ENCODE measurements at places on chromosomes 12 and 14.
A peak's percentile ranks its signal among the peaks of the same experiment; 100 is the strongest.

- no peak for DNase-seq
These were observed 51.3 kb upstream of the KCNA1 start for GRCh38 chr12:4858386-4858785.

DNA sequence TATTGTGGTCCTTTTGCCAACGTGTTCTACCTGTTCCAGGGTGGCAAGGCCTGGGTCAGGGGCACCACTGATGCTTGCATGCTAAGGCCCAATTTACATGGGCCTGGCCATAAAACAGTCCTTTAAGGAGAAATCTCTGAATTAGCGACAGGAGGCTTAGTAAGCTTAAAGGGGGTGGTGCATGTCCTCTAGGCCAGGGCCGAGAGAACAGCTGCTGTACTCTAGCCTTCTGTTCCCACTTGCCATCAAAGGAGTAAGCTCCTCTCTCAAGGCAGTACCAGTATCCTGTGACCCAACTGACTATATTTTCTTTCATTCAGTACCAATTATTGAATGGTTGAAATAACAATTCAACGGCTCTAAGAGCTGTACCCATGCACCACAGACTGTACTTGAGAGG is 67.7 kb upstream of the ZDHHC17 start:
- DNase-seq: no peak

DNA sequence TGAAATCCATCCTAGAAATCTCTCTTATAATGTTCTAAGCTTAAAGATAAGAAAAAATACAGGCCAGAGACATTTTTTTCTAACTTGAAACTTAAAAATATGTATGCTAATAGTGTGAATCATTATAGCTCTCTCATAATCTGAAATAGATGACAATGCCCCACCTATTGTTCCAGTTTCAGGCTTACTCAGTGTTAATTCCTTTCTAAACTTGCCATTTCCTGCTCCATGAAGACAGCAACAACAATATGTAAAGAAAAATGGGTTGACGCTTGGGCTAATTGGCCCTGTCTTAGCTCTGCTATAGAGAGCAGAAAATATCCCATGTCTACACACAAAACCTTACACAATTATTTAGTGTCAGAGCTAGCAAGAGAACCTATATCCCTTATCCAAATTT is 37.1 kb downstream of the LMO3 start:
- no peak for DNase-seq

GRCh38 chr12:117218149-117218548 is 27.9 kb upstream of the FBXO21 start:
- DNase-seq: no peak

DNA sequence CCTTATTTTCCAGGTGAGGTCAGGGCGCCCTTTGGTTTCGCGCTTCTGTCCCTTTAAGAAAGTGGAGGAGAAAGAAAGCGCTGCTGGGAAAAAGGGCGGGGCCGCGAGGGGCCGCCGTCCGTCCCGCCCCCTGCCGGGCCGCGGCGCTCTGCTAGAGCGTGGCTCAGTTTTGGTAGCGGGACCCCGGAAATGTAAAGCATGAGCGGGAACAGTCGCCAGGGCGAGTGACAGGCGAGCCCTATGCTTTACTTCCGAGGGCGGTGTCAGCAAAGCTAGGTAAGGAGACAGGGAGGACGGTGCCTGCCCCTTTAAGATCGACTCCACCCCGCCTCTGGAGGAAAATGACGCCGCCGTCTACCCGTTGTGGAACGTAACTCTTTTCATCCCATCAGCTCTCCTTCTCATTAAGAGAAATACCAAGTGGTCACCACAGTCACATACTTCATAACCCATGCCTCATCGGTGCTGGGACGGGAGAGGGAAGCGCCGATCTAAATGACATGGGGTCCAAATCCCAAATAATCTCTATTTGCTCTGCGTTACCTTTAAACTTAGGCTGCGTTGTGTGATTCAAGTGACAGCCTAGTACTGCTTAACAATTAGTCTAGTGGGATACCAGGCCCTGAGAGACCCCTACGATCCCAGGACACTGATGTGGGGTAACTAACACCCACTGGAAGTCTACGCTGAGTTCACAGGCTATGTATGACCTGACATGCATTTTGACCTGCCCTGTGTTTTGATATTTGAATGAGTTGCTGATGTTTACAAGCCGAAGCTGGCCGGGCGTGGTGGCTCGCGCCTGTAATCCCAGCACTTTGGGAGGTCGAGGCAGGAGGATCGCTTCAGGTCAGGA is at the start of gene ETFBKMT:
ETFBKMT (plus strand) TSS at position 602 of the 856 bp plus-strand sequence. CDS start 2,266 bp downstream, outside the sequence.
- DNase-seq: peak; percentile 62

GRCh38 chr12:95470300-95470699 is 3.7 kb upstream of the METAP2 start:
- no peak for DNase-seq

- DNase-seq: no peak
These were observed 390.2 kb upstream of the PRICKLE1 start for GRCh38 chr12:42979746-42980145.

DNA sequence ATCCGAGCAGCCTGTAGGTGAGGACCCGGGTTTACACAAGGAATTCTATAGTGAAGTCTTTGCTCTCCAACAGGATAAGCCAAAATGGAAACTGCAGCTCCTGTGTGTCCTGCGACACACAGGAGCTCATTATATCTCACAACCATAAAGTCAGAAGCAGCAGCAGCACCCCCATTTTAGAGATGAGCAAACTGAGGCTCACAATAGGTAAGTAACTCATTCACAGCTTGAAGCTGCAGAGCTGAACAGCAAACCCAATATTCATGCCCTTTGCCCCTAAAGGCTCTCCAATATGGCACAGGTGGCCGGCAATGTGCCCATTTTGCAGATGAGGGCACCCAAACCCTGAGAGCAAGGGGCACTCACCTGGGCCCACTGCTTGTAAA is 4.6 kb downstream of the NCOR2 start:
- no peak for DNase-seq

- DNase-seq: no peak
These were observed 31.9 kb downstream of the CCDC91 start for GRCh38 chr12:28222081-28222700.

- DNase-seq: no peak
These were observed 18.5 kb upstream of the CD9 start for GRCh38 chr12:6181583-6182278.

DNA sequence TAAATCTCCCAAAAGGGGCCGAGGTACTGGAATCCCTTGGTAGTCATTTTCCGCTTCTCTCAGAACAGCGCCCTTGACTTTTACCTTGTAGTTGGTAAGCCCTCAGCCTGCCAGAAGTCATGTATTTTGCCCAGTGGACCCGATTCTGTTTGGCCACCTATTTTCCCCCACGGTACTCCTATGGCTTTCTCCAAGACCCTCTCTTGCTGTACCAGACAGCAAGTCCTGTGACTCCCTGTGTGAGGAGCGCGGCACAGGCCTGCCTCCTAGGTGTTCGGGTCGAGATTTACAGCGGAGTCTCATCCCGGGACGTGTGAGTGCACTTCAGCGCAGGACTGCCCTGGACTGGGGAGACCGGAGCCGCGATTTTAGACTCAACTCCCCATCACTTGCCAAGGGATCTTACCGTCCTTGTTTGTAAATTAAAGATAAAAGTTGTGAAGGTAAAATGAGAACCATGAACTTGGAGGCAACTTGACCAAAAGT is 1.1 kb upstream of the MBD6 start:
- no peak for DNase-seq

- DNase-seq: no peak
These were observed 68.3 kb upstream of the TBPL2 start for GRCh38 chr14:55508676-55509075.

GRCh38 chr12:26469421-26470180 is 274.2 kb downstream of the SSPN start:
- DNase-seq: no peak

DNA sequence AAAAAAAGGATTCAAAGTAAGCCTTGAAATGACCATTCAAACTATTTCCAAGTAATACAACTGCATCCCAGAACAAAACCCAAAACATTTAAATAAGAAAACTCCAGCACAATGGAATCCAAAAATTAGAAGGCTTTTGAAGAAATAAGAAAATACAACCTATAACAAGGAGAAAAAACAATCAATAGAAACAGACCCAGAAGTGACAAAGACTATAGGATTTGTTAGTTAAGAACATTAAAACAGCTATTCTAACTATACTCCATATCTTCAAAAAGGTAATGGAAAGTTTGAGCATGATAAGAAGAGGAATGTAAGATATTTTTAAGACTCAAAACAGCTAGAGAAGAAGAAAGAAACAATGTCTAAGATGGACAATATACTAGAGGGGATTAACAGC is 39.3 kb upstream of the SRP54 start:
- DNase-seq: no peak

- DNase-seq: peak; percentile 46
These were observed 55.0 kb downstream of the PHETA1 start for GRCh38 chr12:111313833-111314259.

DNA sequence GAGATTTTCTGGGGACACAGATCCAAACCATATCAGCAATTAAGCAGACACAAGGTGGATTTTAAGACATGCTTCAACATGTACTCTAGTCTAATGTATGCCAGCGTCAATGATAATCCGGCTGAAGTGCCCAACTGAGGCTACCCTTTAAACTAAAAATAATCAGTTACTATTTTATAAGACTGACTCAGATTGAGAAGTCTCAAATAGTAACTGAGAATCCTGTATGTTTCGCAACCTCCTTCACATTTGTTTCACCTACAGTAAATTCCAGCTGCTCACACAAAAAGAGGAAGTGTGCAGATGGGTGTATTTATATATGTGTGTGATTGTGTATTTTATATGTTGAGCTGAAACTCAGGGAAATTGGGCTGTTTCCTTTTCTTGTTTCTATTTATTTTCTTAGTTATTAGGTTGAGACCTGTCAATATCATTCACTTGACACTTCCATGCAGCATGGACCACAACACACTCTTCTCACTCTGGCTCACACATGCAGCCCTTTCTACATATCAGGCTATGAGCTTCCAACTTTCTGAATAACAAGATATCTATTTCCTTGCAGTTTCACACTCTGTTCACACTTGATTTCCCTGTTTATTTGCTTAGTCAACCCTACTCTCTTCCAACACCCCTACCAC is 1224.9 kb upstream of the TMEM132C start:
- DNase-seq: no peak

- no peak for DNase-seq
These were observed 1.6 kb upstream of the PRKAB1 start for GRCh38 chr12:119666226-119666795.

DNA sequence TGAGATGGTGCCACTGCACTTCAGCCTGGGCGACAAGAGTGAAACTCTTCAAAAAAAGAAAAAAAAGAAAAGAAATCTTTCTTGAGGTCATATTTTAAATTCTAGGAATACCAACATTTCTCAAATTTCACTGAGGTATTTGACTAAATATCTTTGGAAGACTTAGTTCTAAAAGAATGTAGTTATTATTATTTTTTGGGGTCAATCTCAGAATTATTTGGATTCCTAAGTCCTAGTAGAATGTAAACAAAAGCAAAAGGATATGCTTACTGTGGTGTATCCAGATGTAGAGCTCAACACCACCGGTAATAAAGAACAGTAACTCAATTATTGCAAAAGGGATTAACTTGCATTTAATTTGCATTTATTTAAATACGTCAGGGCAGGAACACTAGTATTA is 25.0 kb downstream of the PRICKLE1 start:
- no peak for DNase-seq

- DNase-seq: no peak
These were observed 106.7 kb upstream of the SFSWAP start for GRCh38 chr12:131603939-131604795.

GRCh38 chr12:103244596-103244995 is 251.2 kb downstream of the C12orf42 start:
- no peak for DNase-seq

DNA sequence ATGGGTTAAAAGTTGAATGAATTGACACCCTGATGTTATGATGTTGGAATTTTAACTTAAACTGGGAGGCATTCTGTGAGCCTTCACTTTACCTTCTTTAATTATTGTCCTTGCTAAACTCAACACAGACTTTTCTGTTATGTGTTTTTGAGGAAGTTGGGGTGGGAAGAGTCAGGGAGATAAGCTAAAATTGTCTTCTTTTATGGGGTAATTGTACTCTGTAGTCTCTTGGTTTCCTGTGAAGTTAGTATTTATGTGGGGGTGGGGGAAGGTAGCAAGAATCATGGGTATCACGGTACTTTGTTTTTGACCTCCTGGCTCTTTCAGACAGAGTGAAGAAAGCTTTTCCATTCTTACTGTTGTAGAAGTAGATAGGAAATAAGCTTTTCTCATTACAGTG is 32.9 kb downstream of the RAB21 start:
- no peak for DNase-seq

DNA sequence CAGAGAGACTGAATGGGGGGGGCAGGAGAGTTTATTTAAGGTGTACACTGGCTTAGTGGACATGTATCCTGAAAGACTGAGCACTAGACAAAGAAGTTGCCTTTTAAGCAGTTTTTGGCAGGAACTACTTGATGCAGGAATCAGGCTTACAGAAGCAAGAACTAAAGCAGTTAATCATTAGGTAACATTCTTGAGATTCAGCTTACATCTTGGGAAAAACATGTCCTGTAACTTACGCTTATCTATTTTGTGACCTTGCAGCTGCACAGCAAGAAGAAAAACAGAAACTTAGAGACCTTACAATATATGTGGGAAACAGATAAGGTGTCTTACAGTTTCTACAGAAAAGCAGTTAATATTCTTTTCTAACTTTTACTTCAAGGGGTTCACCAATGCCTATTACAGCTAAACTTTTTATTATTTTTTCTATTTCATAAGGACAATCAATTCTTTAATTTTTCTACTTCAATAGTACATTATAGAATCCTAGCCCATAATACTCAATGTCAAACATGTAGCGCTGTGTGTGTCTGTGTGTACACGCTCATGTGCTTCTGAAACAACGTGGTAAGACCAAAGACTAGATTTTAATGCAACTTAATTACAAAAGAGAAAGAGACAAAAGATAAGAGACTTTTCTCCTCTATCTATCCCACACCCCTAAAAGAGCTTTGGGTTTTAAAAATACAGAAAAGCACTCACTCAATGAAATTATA is 276.9 kb downstream of the PRKD1 start:
- no peak for DNase-seq

DNA sequence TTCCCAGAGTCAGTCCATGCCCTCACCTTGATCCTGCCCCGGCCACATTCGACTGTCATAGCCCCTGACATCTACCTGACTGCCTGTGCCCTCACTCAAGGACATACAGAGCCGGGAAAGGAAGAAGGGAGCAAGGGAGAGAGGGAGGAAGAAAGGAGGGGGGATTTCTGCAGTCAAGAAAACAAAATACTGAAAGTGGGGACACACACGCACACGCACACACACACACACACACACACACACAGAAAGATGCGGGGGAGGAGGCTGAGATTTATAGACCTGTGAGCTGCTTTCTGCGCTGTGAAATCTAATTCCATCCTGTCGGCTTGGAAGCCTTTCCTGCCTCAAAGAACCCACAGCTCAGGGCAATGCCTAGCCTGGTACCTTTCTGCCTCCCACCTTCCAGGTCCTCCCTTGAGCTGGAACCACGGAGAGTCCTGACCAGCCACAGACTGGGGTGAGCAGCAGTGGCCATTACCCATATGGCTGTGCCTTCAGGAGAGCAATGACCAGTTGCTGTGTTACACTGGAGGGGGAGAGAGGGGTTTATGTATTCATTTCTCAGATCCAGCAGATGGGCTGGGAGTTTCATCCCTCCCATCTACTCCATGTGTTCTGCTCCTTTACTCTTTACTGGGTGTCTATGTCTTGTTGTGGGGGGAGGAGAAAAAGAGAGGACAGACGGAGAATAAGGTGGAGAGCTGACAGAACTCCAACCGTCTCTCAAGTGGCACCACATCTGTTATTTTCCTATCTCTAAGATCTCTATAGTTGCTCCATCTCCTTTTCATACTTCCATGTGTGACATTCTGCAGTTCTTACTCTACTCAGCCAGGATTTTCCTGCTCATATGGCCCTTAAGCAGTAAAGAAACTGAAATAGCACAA is 12.9 kb downstream of the C14orf93 start:
- no peak for DNase-seq

GRCh38 chr12:116734156-116734768 is 3.6 kb downstream of the SPRING1 start:
- no peak for DNase-seq
